Stimulated activated CD8-positive, alpha-beta memory T cell treated with anti-CD3 and anti-CD28 coated beads, Interleukin-7, amount 100 ng/mL, for 1 hour (primary cell): ENCODE measurements at places on chromosomes 6 and 20.

DNA sequence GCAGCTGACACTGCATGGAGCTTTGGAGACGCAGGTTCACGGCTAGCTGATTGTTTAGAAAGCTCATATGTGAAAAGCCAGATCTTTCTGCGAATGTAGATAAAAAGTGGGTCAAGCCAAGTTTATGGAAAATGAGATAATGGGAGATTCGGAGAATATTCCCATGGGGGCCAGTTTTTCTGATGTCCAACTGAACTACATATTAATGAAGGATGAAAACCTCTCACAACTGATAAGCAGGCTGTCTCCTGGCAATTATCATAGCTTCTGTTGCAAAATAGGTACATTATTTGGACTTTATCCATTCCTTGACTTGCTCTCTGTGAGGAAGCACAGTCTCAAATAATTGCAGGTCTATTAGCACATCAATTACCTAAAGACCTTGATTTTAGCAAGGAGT is 21.1 kb downstream of the HDGFL1 start:
- no peak for DNase-seq

GRCh38 chr6:78324213-78324612 is 543.1 kb upstream of the IRAK1BP1 start:
- DNase-seq: no peak

- no peak for DNase-seq
Observed at GRCh38 chr6:4441981-4442434, 306.6 kb upstream of the ECI2 start.

GRCh38 chr20:8480597-8480996 is 348.5 kb downstream of the PLCB1 start:
- no peak for DNase-seq

DNA sequence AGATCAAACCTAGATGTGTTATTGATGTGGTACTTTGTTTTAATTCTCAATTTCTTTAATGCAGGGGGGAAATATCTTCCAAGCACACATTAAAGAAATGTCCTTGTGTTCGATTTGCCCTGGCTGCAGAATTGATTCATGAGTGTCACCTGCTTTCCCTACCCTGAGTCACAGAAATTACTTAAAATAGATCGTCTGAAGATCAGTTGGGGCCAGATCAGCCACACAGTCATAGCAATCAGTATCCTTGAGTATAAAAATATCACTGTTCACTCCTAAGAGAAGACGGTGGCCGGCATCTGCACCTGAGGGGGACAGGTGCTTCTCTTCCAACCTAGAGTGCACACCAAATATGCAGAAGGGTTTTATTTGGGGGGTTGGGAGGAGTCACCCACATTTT is 115.2 kb upstream of the RIN2 start:
- DNase-seq: no peak

DNA sequence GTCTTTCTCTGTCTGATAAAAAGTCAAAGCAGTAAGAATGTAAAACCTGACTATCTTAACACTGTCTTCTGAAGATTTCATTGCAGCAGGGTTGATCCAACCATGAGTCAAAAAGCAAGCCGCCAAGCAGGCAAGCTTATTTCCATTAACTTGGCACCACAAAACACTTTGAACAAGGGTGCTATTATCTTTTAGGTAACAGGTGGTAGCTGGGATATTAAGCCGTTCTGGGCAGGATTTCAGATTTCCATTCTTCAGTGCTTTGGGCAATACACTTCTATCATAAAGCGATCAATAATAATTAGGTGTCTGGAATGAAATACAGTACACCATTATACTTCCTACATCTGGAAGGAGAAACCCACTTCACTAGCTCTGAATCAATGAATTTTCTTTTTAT is 181.9 kb downstream of the TBC1D7 start:
- DNase-seq: no peak

DNA sequence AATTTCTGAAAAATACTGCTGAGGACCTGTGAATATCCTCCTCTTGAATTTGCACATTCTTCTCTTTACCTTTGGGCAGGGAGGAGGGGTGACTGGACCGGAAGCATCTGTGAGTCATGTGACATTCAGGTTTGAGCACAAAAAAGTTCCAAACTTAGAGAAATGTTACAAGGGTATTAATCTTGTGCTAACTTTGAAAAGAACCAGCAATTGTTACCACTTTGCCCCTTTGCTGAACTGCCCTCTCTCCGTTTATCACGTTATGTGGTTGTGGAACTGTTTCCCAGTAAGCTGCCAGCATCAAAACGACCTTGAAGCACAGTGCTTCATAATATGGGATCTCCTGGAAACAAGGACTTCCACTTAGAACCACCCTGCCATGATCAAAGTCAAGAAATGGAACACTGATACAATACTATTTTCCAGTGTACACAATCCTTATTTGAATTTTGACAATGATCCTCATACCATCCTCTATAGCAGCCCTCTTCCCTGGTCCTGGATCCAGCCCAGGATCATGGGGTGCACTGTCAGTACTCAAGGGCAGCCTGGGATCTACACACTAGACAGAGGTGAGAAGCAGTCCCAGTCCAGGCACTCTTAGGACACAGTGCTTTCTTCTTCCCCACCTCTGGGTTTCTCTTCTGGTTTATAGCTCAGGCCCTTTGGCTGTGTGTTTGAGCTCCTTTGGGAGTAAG is 2.3 kb upstream of the TUBB1 start:
- DNase-seq: no peak

DNA sequence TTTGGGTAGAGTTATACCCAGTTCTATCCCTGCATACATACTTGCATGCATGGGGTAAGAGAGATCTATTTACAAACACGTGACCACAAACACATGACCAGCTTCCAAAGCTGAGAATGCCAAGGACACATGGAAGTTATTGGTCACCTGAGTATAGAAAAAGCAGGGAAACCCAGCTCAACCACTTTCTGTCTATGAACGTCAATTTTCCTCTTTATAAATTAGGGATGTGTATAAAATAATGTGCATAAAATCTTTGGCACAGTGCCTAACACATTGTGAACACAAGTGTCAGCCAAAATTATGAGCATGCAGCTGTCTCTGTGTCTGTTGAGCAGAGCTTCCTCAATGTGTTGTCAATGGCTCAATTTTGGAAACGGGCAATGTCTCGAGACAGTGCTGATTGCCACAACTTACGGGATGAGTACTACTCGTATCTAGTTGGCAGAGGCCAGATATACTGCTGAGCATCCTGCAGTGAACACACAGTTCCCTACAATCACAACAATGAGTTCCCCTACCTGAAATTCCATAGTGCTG is 44.9 kb downstream of the TPD52L1 start:
- no peak for DNase-seq

DNA sequence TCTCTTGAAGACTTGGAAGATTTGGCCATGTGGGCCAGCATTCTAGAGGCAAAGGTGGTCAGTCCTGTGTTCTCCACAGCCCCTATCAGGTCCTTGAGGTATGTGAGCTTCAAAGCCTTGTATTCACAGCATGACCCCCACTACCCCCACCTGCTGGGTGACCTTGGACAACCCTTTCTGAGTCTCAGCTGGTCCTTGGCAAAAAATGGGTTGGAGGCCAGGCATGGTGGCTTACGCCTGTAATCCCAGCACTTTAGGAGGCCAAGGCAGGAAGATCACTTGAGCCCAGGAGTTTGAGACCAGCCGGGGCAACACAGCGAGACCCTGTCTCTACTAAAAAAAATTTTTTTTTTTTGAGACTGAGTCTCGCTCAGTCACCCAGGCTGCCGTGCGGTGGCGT is 42.6 kb downstream of the UBE2V1 start:
- no peak for DNase-seq

DNA sequence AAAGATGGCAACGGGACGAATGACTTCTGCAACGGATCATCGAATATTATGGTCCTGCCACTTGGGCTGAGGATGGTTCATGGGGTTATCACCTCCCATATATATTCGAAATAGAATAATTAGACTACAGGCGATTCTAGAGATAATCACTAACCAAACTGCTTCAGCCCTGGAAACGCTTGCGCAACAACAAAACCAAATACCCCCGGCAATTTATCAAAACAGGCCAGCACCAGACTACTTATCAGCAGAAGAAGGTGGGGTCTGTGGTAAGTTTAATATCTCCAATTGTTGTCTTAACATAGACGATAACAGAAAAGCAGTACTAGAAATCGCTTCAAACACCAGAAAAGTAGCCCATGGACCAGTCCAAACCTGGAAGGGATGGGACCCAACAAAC is 31.0 kb upstream of the ULBP3 start:
- no peak for DNase-seq

GRCh38 chr6:78701407-78701806 is 165.9 kb upstream of the IRAK1BP1 start:
- DNase-seq: no peak

DNA sequence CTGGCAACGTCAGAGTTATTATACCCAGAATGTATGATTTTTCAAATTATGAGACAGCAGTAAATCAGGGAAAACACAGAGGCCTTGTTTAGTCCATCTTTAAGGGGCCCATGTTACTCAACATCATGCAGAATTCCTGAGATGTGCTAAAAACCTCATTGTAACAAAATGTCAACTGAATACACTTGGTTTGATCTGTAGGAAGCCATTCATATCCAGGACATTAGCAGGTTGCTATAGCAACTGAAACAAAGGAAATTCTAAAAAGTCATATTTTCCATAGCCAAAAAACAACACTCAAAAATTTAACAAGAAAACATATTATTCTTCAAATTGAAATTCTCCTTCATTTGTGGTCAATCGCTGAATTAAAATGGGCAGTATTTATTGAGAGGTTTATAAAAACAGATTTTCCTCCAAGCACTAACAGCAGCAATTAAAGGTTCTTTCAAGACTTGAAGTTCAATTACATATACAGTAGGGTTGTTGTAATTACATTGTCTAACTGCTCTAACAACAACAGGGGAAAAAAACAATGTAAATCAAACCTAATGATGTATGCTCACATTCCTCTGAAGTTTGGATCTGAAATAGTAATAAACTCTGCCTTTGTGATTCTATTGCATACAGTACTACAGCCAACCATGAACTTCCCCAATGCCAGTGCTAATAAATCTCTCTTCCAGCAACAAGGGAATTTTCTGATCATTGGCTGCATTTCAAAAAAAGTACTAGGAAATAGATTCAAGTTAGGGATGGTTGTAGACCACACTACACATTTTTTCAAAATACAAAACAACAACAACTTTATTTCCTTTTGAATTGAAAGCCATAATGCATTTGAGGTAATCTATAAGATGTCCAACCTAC is 34.9 kb downstream of the COL12A1 start:
- no peak for DNase-seq

DNA sequence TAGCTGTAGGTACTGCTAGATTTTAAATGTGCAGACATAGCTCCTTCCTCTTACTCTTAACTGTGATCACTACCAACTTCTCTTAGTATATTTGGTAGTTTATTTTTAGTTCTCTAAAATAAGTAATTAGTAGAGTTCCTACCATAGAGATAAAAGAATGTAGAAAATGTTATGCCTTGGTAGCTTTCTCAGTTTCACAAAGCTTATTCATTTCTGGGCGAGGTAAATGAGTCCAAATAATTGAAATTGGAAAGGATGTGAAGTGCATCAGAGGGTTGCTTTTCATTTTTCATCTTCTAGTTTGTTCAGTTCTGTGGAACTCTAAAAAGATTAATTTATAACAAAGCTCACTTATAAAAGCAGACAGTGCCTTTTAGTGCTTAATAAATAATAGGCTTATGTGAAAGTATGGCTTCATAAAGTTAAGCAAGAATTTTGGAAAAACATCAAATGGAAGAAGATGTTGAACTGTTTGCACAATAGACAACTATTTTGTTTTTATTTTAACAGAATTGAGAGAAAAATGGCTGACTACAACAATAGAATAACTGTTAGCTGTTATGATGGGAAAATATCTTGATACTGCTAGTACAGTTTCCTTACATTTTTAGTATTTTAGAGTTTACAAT is 303.7 kb downstream of the UTRN start:
- DNase-seq: no peak

DNA sequence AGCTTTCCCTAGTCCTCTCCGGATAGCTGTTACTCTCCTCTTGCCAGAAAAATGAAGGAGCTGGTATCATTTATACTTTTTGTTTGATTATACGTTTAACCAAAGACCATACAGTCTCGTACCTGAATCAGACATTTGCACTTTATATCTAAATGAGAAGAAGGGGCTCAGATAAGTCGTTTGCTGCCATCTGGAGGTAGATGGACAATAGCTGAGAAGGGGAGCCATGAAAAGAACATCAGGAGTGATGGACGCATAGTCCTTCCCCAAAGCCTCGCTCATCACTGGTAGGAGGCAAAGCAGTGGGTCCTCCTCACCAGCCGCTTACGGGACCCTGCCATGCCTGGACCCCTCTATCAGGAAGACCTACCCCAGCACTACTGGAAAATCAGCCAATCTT is 45.4 kb downstream of the RPF2 start:
- DNase-seq: no peak

DNA sequence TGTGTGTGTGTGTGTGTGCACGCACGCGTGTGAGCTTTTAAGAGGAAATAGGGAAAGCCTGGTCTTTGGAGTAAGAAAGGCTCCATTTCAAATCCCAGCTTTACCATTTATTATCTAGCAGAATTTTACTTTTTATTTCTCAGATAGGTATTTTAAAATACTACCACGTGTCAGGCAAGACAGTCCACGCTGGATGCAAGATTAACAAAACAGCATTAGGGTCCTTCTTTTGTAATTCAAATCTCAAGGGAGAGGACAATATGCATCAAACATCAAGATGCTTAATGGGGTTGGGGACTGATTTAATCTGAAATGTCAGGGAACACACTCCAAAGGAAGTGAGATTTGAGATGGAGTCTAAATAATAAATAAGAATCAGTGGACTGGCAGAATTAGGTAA is 768.8 kb downstream of the PHF3 start:
- no peak for DNase-seq

GRCh38 chr6:113318575-113318917 is 538.6 kb upstream of the MARCKS start:
- no peak for DNase-seq

GRCh38 chr20:62845416-62846160 is 16.0 kb downstream of the TCFL5 start:
- no peak for DNase-seq

GRCh38 chr6:141321493-141322347 is 811.0 kb upstream of the GJE1 start:
- DNase-seq: no peak

- no peak for DNase-seq
Observed at GRCh38 chr6:23380465-23380864, 745.5 kb upstream of the NRSN1 start.

DNA sequence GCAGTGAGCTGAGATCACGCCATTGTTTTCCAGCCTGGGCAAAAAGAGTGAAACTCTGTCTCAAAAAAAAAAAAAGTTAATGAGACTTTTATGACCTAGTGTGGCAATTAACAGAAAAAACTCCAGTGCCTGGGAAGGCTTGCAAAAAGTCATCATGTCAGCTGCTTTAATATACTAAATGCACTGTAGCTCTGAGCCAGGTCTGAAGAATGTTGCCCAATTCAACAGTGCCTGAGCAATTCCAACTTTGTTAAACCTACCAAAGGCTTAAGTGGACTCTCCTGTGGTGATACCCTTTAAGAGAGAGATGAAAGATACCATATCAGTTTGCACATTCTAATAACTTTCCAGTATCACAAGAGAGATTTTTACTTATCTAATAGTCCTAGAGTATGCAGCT is 6.5 kb upstream of the ROS1 start:
- no peak for DNase-seq

GRCh38 chr20:45470262-45470931 is 844 bp downstream of the WFDC2 start:
- no peak for DNase-seq

GRCh38 chr6:106527979-106528378 is 101.3 kb downstream of the RTN4IP1 start:
- no peak for DNase-seq

GRCh38 chr20:38680500-38681306 is 43.6 kb upstream of the SLC32A1 start:
- DNase-seq: no peak

GRCh38 chr20:6348908-6349307 is 226.1 kb upstream of the FERMT1 start:
- DNase-seq: no peak
